ENCODE measurements at places on chromosomes 5 and 9.

GRCh38 chr9:118000581-118000980, 296.4 kb downstream of the TLR4 start:
- no peak for DNase-seq

DNA sequence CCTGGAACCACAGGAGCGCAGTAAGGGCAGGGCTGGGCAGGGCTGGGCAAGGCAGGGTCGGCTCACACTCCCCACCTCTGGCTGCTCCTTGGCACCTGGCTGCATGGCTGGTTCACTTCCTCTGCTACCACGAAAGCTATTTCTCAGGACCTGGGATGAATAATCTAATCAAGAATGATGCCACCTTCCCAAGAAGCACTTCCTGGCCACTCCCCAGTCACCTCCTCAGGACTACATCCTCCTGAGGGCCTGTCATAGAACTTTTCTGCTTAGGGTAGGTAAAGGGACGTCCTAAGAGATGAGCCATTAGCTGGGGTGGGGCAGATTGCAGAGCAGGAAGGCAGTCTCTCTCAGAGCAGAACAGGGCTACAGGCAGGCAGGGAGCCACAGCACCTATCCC, 288.2 kb upstream of the MAP3K1 start:
- DNase-seq = no peak

- no peak for DNase-seq
Observed at GRCh38 chr5:42807722-42808447, 3.8 kb downstream of the SELENOP start.

DNA sequence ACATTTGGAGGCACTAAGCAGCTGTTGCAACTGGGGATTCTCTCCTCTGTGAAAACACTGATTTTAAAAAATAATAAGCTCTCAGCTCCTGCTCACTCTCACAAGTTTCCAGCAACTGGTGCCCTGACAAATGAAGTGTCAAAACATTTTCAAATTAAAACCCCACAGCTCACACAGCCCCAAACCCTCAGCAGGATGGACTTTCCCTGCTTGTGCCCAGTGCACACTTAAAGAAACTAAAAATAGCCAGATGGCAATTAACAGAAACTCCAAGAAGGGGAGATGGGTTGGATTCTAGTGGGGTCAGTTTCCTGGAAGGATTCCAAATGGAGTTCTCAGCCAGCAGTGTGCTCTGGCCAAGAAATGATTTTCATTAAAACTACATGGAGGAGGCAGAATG, 163.0 kb upstream of the PUM3 start:
- DNase-seq = no peak

- DNase-seq = no peak
Observed at GRCh38 chr9:120920806-120921178, 5.8 kb downstream of the TRAF1 start.

DNA sequence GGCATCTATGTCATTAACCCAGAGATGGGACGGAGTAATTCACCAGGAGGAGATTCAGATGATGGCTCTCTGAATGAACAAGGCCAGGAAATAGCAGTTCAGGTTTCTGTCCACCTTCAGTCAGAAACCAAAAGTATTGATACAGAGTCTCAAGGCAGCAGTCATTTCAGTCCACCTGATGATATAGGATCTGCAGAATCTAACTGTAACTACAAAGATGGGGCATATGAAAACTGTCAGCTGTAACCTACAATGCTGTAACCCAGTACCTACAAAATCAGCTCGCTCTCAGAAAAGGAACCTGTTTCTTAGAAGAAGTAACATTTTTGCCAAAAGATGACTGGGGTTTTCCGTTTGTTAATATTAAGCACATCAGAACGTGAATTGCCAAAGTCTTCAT, 14.7 kb downstream of the MFAP3 start:
- DNase-seq = no peak

GRCh38 chr5:142522983-142523382, 162.9 kb downstream of the FGF1 start:
- no peak for DNase-seq

- no peak for DNase-seq
Observed at GRCh38 chr9:107193251-107193650, 89.8 kb upstream of the RAD23B start.

GRCh38 chr9:90727488-90727887, 74.1 kb upstream of the SYK start:
- DNase-seq = no peak

GRCh38 chr5:172868436-172868923, 34.4 kb downstream of the ERGIC1 start:
- DNase-seq = no peak

- DNase-seq = no peak
Observed at GRCh38 chr5:34450338-34450737, 205.8 kb upstream of the RAI14 start.

GRCh38 chr5:138029944-138030343, 2.9 kb downstream of the FAM13B start:
- DNase-seq = no peak
